ENCODE measurements at places on chromosomes 12 and 14.

GRCh38 chr14:105537580-105538474 is 11.4 kb downstream of the TMEM121 start:
- peak; percentile 72 for DNase-seq

DNA sequence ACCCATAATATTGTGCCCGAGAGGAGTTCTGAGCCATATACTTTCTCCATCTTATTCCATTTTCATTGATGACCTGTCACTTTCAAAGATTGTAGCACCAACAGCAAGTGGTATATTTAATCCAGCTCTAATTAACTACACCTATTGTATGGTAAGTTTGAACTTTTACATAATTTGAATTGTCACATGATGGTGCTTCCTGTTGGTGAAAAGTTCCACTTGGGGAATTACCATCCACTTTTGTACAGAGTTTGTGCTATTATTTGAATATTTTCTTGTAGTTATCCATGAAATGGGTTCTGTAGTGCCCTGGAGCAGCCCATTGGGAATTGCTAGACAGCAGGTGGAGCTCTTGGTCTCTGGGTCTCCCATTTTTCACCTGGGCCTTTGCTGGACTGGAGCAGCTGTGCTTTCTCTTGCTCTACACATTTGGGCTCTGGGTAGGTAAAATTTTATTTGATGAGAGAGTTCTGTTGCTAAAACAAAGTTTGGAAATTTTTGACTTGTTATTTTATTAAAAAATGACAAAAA is 3.0 kb downstream of the SMCO3 start:
- DNase-seq, result no peak

DNA sequence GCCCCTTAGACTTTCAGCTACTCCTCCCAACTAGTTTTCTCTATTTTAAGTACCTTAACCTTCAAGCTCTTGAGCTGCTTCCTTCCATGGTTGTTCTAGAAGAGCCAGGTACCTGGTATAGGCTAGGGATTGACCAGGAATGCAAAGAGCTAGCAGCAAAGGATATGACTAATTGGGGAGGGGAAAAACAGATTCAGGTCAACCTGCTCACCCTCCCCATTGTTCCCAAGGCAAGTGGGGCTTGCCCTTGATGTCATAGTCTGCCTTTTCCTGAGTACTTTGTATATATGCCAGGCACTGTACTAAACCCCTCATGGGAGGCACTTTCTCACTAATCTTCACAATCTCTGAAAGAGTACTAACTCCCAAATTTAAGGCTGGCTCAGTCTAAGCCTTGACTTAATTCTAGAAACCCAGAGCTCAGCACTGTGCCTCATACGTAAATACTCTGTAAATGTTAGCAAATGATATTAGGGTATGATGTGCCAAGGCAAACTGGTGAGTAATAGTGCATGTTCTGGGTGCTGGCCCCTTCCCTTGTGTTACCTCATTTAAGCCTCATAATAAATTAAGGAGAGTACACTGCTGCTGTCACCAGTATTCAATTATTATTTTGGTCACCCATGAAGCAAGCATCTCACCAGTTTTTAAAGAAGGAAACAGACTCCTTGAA is 42.2 kb downstream of the SUDS3 start:
- DNase-seq, result no peak

DNA sequence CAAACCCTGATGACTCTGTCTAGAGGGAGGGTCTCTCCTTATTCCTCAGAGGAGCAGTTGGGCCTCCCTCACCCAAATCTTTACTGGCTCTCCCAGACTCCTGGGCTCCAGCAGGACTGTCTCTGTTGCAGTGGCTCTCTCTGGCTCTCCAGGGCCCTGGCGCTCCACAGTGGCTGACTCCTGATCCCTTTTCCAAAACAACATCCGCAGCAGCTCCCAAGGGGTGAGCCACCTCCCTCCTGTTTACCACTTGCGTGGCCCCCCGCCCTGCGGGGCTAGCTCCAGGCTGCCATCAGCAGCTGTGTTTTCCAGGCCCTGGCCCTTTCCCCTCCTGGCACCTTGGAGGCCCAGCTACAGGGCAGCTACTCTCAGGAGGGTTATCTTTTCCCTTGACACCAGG is 123.5 kb downstream of the CALM1 start:
- DNase-seq, result no peak

DNA sequence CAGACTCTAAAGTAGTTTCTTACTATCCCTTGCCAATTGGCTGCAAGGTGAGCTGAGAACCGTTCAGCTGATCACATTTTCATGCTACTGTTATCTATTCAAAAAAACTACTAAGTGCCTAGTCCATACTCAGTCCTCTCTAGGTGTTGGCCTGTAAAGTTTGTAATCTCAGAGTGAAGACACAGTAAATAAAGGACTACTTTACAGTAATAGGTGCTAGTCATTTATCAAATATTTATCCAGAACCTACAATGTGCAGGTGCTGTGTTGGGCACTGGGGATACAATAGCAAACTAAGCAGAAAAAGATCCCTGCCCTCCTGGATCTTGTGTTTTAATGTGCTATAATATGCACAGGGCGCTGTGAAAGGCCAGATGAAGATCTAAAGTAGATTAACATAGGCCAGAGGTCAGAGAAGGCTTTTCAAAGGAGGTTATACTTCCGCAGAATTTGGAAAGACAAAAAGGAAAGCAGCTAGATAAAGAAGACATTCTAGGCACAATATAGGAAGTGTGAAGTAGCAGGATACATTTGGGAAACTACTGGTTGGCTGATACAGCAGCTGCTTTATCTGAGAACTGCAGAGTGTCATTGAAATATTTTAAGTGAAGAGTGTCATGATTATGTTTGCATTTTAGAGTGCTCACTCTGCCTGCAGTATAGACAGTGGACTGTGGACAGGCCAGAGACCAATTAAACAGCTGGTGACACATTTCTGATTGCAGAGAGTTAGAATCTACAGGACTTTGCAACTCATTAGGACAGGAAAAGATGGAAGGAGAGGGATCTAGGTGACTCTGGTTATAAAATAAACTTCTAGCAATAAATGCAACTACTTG is 8.0 kb upstream of the ACTR10 start:
- no peak for DNase-seq

DNA sequence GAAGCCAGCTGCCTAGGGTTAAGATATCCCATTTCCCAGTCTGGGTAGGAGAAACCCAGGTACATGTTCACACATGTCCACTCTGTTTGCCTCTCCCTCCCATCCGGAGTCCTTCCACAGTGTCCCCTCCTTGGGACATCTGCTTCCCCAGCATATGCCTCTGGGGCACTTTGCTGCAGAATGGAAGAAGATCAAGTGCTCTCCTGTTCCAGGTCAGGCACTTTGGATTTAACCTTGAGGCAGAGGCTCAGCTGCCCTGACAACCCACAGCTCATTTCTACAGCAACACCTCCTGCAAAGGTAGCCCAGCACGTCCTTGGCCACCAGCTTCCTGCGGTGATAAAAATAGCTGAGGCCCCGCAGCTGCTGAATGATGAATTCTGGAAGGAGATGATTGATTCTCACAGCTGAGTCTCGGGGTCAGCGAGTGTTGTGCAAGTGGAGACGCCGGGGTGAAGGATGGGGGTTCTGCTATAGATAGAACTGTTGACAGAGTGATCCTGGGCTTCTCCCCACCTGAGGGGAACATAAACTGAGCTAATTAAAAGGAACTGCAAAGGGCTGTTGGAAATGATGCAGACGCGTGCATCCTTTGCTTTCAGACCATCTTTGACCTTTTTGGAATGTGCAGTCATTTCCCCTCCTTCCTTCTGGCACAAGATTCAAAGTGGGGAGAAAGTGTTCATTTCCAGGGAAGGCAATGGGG is 145.0 kb downstream of the SLC38A6 start:
- DNase-seq, result no peak

- DNase-seq, result no peak
Measured at GRCh38 chr14:64005822-64006221, 153.0 kb downstream of the SYNE2 start.

DNA sequence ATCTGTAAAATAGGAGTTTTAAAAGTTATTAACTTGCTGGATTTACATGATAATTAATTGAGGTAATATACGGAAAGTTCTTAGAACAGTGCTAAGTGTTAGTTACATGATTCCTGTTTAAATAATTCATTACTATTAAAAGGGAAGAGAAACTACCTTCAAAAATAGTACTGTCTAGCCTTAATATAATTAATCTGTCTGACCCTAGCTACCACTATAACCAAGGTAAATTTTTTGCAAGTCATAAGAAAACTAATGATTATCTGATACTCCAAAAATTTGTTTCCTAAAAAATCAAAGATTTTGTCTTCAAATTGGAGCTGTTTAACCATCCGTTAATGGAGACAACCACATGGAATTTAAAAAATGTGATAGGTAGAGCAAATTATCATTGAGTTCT is 294.3 kb upstream of the FBXO33 start:
- DNase-seq, result no peak

DNA sequence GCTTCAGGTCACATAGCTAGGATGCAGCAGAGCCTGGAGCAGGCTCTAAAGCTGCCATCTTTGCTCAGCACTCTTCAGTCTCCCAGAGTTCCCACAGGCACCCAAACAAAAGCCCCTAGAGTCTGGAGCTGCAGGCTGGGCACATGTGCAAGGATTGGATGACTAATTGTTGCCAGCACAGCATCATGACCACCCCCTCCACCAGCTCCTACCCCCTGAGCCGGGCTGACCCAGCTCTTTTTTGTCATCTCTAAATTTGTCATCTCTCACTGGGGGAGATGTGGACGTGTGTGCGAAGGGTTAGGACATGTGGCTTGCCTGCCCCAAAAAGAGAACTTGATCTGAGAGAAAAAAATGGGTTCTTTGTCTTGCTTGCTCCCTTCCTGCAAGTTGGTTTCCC is 4.3 kb upstream of the MMP19 start:
- no peak for DNase-seq

DNA sequence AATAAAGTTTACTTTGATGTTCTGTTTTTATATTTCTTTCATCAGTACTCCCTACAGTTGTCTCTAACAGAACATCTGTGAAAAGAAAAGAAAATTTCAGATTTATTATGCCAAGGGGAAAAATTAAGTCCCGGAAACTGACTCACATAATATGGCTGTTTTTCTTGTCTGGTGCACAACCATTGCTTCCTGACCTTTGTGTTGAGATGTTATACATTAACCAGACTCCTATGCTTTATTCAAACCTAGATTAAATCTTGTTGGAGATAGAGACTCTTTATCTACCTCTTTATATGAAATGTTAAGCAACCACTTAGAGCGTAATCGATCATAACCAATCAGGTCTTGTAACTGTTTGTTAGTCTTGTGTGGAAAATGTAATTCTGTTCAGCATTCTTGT is 37.6 kb upstream of the BICD1 start:
- DNase-seq, result no peak

DNA sequence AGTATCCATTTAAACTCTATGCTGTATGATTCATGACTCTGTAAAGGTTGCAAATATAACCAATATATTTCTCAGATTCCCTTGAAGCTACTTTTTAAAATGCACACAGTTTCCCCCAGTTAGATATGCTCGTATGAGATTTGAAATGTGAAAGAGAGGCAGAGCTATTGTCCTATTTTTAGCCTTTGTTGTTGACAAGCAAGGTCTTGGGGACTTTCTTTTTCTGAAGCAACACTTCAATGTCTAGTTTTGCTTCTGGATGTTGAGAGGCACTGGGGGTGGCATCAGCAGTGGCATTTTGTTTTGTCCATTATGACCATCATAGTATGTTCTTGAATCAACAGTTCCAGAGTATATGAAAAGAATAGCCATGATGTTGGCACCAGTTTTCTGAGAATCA is 63.4 kb downstream of the ASCL1 start:
- no peak for DNase-seq

DNA sequence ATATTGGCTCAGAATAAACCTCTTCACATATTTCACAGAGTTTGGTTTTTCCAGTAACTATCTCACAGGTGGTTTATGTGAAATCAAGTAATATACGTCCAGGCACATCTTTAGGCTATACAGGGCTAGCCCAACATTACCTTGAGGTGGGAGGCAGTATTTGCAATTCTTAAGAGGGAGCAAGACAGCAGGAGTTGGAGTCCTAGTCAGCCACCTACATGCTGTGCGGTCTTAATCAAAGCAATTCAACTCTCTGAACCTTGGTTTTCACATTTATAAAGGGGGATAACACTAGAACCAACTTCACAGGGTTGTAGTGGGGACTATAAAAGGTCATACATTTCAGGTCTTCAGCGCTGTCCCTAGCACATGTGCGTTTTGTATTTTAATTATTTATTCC is 73.5 kb upstream of the FICD start:
- DNase-seq, result no peak

DNA sequence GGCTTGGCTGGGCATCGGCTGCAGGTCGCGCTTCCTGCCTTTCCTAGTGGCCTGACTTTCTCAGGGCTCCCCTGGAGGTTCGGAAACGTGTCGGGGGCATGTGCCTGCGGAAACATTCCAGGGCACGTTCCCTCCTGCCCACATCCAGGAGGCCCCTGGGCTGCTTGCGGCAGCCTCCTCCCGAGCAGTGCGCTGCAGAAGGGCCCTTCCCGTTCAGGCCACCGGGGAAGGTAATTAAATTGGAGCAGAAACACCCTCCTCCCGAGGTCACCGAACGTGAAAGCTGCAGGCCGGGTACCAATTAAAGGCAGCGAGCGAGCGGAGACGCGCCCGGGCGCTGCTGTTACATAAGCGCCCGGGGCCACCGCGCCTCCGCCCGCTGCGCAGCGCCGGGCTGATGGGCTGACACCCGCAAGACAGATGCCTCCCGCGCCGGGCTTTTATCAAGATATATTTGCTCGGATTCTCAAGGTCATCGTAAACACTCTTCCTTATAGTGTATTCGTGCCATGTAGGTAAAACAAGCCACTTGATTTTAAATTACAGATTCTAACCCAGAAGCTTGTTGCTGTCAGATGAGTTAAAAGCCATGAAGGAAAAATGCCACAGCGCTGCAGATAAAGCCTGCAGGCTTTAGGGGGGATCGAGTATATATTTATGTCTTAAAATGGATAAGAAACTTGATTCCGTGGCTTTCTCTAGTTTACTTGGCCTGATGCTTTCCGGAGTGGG is 31.4 kb downstream of the SSPN start:
- no peak for DNase-seq

- DNase-seq, result no peak
Measured at GRCh38 chr14:42149609-42150261, 543.1 kb downstream of the LRFN5 start.

DNA sequence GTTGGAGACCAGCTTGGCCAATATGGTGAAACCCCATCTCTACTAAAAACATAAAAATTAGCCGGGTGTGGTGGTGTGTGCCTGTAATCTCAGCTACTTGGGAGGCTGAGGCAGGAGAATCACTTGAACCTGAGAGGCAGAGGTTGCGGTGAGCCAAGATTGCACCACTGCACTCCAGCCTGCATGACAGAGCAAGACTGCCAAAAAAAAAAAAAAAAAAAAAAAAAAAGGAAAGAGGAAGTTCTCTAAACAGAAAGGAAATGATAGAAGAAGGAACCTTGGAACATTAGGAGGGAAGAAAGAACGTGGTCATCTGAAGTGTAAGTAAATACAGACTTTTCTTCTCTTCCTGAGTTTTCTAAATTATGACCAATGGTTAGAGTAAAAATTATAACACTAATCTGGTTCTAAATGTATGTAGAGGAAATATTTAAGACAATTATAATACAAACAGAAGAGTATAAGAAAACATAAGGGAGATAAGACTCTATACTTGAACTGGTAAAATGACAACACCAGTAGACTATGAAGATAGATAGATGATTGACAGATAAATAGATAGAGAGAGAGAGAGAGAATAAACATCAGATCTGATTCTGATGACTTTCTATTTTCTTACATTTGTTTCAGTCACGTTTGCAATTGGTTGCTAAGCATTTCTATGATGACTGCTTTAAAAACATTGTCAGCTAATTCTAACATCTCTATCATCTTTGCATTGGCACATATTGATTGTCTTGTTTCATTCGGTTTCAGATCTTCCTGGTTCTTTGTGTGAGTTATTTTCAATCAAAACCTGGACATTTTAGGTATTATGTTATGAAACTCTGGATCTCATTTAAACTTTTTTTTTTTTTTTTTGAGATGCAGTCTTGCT is 12.9 kb upstream of the CORO1C start:
- DNase-seq, result no peak

GRCh38 chr12:13000925-13001774 is 1.1 kb upstream of the HEBP1 start:
- peak; percentile 18 for DNase-seq

Measured in T-helper 9 cell (primary cell).